Dermis blood vessel endothelial cell (primary cell): ENCODE measurements at places on chromosomes 7 and 10.

GRCh38 chr7:25926009-25926408 is 226.0 kb upstream of the NFE2L3 start:
- peak; percentile 28 for DNase-seq

GRCh38 chr7:94623820-94624219 is 32.1 kb downstream of the SGCE start:
- DNase-seq, result no peak

- DNase-seq, result no peak
These were observed 163.3 kb downstream of the ADARB2 start for GRCh38 chr10:1573981-1574380.

DNA sequence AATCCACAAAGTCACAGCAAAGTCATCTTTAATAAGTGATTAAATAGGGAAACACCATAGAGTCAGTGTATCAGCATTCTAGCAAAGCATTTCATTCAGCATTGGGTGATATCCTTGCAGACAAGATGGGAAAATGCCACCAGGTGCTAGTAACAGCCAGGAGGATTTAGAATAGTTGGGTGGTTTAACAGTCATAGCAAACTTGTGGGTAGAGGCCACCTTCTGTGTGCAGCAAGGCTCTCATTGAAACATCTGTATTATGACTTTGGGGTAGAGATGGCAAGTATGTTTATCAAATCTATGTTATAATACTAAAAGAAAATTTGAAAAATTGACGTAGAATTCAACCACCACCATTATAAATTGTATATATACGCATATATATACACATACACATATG is 26.4 kb upstream of the ADO start:
- no peak for DNase-seq

DNA sequence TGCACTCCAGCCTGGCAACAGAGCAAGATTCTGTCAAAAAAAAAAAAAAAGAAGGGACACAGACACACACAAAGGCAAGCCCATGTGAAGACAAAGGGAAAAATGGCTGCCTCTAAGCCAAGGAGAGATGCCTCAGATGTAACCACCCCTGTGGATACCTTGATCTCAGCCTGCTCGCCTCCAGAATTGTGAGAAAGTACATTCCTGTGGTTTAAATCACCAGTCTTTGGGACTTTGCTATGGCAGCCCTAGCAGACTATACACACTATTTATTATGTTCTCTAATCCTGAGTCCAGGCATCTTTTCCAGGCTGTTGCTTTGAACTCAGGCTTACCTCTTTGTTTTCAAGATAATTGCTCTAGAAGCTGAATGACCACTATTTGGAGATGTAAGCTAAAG is 494.3 kb downstream of the GALNT17 start:
- DNase-seq, result no peak

DNA sequence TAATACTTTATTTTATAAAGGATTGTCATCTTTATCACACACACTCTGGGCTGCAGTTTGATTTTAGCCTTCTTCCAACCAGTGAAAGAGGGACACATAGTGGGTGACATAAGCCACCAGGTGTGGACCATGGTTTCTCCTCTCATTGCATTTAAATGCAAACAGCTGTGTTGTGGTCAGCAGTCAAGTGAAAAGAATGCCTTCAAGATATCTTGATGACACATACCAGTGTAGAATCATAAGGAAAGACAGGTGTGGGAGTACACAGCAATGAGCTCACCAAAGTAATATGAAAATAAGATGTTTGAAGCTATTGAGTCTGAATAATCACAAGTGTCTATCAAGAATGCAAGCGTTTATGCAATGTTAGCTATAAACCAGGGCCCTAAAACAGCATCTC is 580.0 kb downstream of the XPNPEP1 start:
- no peak for DNase-seq

GRCh38 chr10:83262434-83262833 is 876.9 kb upstream of the GHITM start:
- no peak for DNase-seq

GRCh38 chr10:79248341-79249185 is 98.7 kb upstream of the PPIF start:
- DNase-seq, result peak; percentile 28

GRCh38 chr7:156684251-156684650 is 43.7 kb downstream of the RNF32 start:
- no peak for DNase-seq

GRCh38 chr10:593016-593415 is 96.5 kb downstream of the DIP2C start:
- no peak for DNase-seq

DNA sequence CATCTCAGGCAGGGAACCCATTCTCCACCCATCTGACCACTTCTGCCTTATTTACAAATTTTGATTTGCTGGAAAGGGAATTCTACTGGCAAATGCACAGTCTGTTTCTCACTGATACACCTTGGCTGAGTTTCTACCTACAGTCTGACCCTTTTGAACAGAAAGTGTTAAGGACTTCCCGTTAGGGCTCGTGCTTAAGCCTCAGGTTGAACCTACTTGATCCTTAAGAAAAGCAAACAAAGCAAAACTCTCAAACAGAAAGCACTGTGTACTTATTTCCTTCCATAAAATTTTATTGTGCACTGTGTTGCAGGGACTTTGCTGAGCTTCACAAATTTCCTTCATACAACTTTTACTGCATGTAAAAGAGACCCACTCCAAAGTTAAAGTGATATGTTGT is 367.8 kb downstream of the NRG3 start:
- DNase-seq, result no peak

GRCh38 chr7:25009257-25009656 is 29.3 kb upstream of the OSBPL3 start:
- DNase-seq, result peak; percentile 14

GRCh38 chr10:101672536-101672935 is 22.4 kb downstream of the FBXW4 start:
- no peak for DNase-seq

GRCh38 chr10:14562218-14563075 is 212.2 kb downstream of the FAM107B start:
- DNase-seq, result no peak

- no peak for DNase-seq
These were observed 40.9 kb upstream of the FOXK1 start for GRCh38 chr7:4641091-4641666.

DNA sequence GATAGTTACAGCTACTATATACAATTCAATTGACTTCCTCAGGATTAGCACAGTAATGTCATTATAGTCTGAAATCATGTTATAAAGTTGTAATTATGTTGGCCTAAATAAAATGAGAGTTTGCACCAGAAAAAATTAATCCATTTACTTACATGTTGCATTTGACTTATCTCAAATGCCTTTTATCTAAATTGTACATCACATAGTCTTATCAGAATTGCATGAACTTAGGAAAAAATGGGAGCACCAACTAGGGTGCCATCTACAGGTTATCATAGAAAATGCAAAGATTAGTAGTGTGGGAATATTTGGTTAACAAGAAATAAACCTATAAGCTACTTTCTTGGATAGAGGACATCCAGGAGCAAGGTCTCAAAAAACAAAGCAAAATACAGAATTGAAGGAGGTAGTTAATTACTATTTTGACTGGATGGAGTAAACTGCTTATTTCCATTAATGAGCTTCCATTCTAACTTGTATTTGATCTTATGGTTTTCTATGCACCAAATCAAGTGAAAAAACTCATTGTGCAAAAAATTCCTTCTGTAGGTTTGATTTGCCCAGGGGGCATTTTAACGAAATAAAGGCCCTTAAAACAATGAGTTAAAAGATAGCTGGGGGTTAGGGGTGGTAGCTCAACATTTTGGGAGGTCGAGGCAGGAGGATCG is 60.0 kb upstream of the ORC5 start:
- DNase-seq, result peak; percentile 53

DNA sequence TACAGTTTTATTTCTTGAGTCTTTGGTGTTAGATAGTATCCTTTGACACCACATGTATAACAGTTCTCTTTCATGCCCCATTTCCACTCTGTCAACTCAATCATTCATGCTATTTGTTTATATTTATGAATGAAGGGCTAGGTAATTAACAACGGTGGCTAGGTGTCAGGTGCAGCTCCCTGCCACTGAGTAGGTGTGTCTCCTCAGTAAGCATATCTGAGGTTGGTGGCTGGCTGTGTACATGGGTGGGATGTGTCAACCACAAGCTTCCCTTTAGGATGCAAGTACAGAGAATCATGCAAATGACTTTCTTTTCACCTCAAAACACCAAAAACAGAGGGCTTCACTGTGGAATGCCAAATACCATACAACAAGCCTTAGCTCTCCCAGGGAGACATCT is 83.4 kb downstream of the ZNF365 start:
- DNase-seq, result no peak

- no peak for DNase-seq
These were observed 38.2 kb downstream of the GBX1 start for GRCh38 chr7:151129117-151129959.

DNA sequence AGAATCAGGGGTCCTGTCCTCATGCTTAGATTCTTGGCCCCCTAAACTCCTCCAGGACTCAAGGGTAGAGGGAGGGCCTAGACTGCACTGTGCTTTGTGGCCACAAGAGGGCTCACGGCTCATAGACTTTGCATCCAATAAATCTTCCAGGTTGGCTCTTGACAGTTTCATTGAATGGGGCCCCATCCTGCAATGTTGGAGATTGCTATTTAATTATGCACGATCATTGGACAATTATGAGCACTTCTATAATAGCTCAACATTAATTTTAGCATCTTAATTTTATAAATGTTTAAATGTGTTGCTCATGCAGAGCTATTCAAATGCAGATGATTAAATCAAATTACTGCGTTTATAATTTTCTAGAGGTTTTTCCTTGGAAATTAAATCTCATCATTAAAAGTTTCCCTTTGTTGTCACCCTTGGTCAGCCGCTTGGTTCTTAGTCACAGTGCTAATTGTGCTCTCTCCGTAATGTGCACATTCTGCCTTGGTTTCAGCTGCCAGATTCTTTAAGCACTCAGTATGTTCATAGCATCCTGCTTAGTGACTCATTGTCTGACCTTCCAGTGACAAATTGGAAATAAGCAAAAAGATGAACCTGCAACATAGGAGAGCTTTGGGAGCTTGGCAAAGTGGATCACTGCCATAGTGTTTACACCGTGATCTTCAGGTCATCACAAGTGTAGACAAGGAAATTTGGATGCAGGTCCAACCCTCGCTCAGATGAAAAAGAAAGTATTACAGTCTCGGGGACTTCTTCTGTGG is 33.4 kb upstream of the PLPP4 start:
- peak; percentile 52 for DNase-seq

DNA sequence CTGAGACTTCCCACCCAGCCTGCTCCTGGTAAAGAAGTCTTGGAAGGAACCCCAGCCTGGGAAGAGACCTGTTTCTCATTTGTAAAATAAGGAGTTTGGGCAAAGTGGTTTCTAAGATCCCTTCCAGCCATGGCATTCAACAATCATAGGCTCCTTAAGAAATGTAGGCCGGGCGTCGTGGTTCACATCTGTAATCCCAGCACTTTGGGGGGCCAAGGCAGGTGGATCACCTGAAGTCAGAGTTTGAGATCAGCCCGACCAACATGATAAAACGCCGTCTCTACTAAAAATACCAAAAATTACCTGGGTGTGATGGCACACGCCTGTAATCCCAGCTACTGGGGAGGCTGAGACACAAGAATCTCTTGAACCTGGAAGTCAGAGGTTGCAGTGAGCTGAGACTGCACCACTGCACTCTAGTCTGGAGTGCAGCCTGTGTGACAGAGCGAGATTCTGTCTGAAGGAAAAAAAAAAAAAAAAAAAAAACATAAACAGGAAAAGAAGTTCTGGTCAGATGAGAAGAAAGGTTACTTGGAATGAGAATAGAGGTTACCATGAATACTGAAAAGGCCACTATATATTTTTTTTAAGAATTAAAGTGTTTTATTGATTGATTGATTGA is 15.9 kb downstream of the DLG5 start:
- DNase-seq, result no peak

- no peak for DNase-seq
These were observed 41.4 kb upstream of the PITRM1 start for GRCh38 chr10:3213758-3214515.

DNA sequence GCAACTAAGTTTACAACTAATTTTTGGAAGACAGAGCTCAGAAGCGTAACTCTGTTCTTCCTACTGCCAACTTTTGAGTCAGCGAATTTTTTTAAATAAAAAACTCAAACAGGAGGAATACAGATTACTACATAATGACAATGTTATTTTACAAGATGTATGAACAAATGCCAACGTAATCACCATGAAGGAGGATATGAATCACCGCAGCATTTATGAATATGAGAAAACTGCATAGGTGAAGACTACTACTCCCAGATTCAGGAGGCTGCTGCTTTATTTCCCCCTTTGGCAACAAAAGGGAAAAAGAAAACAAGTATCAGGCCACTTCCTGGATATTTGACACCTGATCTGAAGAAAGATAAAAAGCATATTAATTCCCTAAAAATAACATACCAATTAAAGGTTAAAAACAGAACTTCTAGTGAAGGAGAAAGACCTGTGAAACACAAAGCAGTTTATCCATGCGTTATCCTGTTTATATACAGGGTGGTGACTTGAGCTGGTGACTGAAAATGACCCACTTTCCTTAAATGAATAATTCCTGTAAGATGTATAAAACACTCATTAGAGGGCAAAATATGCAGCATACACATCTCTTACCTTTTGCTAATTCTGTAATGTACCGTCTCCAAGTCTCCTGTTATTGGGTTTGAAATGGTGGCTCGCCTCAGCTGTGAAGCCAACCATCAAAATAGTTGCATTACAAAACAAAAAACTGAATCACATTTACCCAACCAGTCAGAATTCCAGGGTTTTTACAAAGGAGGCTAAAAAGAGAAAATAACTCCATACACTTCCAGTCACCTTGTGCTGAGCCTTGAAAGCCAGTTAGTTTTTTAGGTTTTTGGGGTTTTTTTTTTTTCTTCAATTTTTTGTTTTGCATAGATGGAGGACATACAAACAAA is 52.0 kb downstream of the P4HA1 start:
- DNase-seq, result peak; percentile 92

GRCh38 chr10:43218206-43218950 is 48.5 kb downstream of the RASGEF1A start:
- DNase-seq, result no peak

- no peak for DNase-seq
These were observed 386.4 kb downstream of the ETV1 start for GRCh38 chr7:13603016-13603415.

- no peak for DNase-seq
These were observed 21.9 kb downstream of the GRID1 start for GRCh38 chr10:86344714-86345161.

- DNase-seq, result no peak
These were observed 144.7 kb downstream of the PLCE1 start for GRCh38 chr10:94138391-94138790.

GRCh38 chr7:88202799-88203198 is 17.0 kb downstream of the SRI start:
- DNase-seq, result no peak

DNA sequence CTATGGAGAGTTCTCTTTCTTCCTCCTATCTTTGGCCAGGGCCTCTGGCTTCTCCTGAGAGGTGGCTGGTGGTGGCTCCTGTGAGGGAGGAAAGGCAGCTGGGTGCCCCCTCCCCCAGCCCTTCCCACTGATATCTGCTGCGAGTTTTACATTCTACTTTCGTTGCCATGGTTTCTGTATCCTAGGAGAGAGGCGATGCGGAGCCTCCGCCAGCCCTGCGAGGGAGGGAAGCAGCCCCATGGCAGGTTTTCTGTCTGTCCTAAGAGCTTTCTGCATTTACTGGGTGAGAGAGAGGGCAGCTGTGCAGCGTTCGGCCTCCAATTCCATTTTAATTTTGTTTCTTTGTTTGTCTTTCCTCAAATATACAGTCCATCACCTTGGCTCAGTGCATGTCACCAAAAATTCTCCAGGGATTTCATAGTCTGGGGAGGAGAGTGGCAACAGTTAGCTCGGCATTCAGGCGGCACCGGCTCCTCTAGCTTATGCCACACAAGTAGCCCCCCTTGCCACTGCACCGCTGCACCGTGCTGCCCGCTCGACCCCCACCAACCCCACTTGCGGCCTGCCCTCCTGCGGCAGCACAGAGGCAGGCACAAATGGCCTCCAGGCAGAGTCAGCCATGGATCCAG is 20.4 kb downstream of the DNAJB12 start:
- DNase-seq, result peak; percentile 55
